ENCODE measurements at places on chromosomes 3 and 15.

DNA sequence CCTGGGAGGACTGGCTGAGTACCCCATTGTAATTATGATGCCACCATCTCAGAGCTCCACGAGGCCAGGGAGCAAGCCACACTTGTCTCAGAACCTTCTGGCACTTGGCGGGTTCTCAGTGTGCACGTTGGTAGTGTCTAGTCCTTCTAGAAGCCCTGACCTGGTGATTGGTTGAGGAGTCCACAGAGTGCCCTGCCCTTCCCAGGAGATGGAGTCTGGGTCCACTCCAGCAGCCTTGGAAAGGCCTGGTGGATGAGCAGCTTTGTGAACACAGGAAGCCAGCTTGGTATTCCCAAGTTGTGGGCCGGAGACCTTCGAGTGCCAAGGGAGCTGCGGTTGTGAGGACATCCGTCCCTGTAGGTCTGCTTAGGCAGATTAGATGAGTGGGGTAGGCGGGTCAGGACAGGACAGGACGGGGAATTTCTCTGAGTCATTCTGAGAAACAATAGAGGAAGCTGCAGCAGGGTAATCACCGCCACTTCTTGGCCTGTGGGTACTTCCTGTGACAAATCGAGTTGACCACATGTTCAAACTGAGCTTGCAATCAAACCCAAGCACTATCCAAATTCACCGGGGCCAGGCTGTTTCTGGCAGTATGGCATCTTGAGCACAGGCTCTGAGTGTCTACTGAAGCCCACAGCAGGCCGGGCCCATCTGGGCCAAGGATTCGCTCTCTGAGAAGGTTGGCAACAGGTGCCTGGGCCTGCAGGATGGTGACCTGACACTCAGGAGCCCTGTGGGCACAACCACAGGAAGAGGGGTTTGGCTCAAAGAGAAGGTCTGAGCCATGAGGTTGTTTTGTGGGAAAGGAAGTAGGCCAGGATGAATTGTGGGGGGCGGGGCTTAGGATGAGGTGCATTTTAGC lies 71.5 kb upstream of the PLXNA1 start:
- peak; percentile 70 for DNase-seq

- DNase-seq, result no peak
Measured at GRCh38 chr3:143707848-143708247, 140.4 kb downstream of the SLC9A9 start.

- DNase-seq, result no peak
Measured at GRCh38 chr3:138412821-138413551, 21.4 kb upstream of the ESYT3 start.

GRCh38 chr15:85690561-85691231 lies 104.0 kb downstream of the KLHL25 start:
- DNase-seq, result no peak

- no peak for DNase-seq
Measured at GRCh38 chr15:41877631-41878354, 16.1 kb downstream of the SPTBN5 start.

- DNase-seq, result peak; percentile 39
Measured at GRCh38 chr15:31346367-31347066, 19.9 kb downstream of the KLF13 start.

- DNase-seq, result no peak
Measured at GRCh38 chr3:116140100-116140689, 305.1 kb downstream of the LSAMP start.

- no peak for DNase-seq
Measured at GRCh38 chr15:61871926-61872522, 188.2 kb downstream of the VPS13C start.

GRCh38 chr3:36649125-36649524 lies 115.2 kb downstream of the DCLK3 start:
- DNase-seq, result no peak

GRCh38 chr15:60208709-60209108 lies 189.1 kb downstream of the ANXA2 start:
- DNase-seq, result no peak

GRCh38 chr15:38247336-38247735 lies 5.3 kb upstream of the SPRED1 start:
- DNase-seq, result no peak

DNA sequence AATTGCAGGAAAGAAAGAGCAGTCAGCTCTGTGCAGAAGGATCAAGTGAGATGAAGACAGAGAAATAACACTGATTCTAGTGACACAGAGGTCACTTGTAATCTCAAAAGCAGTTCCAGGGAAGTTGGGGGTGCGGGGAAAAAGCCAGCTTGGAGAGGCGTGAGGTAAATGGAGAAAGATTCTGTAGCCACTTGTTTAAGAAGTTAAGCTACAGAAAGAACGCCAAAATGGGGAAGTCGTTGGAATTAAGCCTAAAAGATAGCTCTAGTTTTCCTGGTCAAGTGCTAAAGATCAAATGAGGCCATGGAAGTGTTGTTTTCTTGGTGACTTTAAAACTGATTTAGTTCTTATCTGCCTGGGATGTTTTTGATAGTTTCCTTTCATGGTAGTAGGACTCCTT lies 152.0 kb downstream of the GREM1 start:
- no peak for DNase-seq

GRCh38 chr3:12963231-12963896 lies 109.9 kb downstream of the IQSEC1 start:
- no peak for DNase-seq

GRCh38 chr3:61493339-61493738 lies 68.0 kb upstream of the PTPRG start:
- DNase-seq, result no peak

DNA sequence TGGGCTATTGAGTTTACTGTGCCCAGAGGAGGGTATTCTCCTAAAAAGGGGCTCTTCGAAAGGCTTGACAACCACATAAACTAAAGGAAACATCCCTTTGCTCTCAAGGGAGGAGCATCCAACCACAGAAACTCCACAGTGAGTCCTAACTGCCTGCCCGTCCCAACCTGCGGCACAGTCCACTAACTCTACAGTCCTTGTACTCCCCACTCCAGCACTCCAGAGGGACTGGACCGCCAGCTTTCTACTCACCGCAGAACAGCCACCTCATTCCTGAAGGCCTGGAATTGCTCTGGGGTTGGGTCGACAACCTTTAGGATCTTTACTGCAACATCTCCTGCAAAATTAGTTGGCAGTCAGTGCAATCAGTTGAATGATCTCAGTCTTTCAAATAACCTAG lies 34.6 kb downstream of the MKRN2 start:
- no peak for DNase-seq

DNA sequence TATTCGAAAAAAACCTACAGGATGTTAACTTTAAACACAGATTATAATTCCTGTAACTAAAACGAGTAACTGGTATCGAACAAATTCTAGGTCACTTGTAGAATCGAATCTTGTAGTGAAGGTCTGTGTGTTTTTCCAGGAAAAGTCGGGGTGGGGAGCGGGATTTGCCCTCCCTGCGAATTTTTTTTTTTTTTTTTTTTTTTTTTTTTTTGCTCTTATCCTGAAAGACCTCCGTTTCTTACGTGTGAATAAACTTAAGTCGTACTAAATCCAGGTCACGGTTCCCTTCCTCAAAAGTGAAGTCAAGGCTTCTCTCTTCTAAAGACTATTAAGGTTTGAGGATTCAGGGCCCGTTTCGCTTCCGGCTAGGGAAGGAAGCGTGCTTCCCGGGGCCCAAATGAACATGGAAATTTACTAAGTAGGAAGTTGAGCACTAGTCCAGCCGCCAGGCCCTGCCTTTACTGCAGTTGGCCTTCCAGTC lies 770 bp downstream of the TBC1D5 start:
- peak; percentile 77 for DNase-seq

GRCh38 chr15:99306694-99307338 lies 55.5 kb downstream of the LRRC28 start:
- DNase-seq, result no peak

- DNase-seq, result no peak
Measured at GRCh38 chr3:25107918-25108617, 320.0 kb upstream of the RARB start.

DNA sequence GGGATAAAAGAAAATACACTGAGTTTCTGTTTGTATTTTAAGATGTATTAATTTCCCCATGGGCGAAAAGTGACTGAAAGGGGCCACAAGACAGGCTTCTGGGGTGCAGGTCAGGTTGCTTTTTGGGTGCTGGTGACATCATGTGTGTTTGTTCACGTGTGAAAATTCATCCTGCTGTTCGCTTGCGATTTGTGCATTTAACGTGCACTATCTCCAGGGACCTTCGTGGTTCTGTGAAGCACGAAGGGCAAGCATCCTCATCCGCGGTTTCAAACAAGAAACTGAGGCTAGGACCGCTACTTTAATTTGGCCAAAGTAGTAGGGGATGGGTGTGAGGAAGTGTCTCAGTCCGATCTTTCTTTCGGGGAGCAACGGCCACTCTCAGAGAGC lies 1.6 kb upstream of the SMAD6 start:
- DNase-seq, result no peak

GRCh38 chr3:176914764-176915163 lies 282.5 kb downstream of the TBL1XR1 start:
- DNase-seq, result no peak

DNA sequence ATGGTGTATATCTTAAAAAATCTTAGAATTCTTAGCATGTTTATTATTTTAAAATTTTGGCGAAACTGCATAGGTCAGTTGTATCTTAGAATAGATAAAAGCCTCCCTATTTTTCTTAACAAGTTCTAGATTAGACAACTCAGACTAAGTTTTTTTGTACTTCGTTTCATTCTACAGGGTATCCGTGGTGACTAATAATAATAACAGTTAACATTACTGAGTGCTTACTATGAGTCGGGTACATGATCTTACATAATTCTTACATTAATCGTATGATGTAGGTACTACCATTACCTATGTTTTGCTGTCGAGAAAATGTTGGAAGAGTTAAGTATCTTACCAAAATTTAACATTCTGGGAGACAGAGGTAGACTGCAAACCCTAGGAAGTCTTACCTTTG lies 60.7 kb downstream of the UBE2E2 start:
- no peak for DNase-seq

GRCh38 chr15:85351965-85352364 lies 28.4 kb upstream of the AKAP13 start:
- no peak for DNase-seq

- DNase-seq, result no peak
Measured at GRCh38 chr3:51722362-51722761, 15.5 kb downstream of the GRM2 start.

GRCh38 chr3:172987273-172987672 lies 153.8 kb downstream of the SPATA16 start:
- no peak for DNase-seq

DNA sequence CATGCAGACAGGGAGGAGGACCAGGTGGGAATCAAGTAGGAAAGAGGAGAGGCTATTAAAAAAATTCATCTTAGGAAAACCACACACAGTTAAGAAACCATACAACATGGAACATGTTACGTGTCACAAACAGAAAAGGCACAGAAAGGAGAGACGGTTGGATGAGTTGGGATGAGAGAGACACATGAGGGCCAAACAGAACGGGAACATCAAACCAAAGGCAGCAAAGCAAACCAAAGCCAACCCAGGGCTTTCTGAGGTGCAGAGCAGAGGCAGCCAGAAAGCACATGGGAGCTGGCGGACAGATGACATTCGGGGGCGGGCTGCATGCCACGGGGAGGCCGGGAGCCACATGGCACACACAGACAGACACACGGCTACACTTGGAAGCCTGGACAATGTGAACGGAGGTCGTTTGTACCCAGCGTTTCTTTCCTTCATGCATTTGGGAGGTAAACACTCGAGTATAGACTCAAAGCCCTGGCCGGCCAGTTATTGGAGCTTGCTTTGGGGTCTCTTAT lies 8.6 kb upstream of the SEC13 start:
- DNase-seq, result no peak

DNA sequence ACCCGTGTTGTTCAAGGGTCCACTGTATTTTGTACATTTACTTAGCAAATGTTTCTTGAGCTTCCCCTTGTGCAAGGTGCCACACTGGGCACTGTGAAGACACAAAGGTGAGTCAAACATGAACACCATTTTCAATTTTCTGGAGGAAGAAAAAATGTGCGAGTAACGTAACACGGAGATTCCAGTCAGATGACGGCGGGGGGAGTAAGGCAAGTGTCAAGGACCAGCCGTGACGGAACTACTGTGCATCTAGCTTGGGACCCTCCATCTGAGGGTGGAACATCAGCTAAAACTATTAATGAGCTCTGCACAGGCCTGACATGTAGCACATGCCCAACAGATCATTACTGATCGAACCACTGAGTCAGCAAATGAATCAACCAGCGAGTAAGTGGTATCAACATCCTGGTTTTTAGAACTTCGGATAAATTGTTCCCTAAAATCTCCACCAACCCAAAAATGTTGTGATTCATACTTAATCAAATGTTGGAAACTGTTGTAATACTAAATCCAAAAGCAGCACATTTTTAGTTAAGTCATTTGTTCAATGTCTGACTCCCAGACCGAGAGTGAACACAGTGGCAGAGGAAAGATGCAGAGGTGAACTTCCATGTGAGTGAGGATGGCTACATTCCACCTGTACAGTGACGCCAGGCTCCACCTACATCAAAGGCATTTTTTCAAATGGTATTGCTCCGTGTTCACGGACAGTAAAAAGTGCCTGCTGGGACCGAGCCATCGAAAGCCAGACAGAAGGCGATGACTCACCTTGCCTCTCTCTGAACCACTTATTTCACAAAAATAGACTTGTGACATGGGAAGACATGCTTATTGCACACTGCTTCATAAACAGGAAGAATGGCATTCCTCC lies 172.2 kb downstream of the ATP10A start:
- DNase-seq, result peak; percentile 55

Data from upper lobe of left lung (tissue), 6 donors.